ENCODE measurements at places on chromosomes 16 and 17.

GRCh38 chr16:80931801-80932707 lies 74.6 kb downstream of the CMC2 start:
- peak; percentile 77 for DNase-seq

- DNase-seq, result no peak
Observed at GRCh38 chr16:72300892-72301291, 128.9 kb upstream of the PMFBP1 start.

DNA sequence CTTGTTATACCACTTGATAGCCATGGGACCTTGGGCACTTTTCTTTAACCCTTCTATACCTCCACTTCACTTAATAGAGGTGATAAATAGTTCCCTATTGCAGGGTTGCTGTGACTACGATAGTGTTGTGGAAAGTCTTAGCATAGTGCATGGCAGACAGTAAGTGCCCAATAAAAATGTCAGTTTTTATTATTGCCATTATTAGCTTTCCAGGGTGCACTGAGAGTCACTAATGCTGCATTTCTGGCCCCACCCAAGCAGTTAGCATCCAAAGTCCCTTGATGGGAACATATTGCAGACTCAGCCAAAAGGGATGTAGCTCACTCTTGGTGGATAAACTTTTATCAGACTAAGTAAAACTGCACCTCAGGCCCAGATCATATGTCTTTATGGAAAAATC lies 41.5 kb upstream of the TEKT3 start:
- no peak for DNase-seq

DNA sequence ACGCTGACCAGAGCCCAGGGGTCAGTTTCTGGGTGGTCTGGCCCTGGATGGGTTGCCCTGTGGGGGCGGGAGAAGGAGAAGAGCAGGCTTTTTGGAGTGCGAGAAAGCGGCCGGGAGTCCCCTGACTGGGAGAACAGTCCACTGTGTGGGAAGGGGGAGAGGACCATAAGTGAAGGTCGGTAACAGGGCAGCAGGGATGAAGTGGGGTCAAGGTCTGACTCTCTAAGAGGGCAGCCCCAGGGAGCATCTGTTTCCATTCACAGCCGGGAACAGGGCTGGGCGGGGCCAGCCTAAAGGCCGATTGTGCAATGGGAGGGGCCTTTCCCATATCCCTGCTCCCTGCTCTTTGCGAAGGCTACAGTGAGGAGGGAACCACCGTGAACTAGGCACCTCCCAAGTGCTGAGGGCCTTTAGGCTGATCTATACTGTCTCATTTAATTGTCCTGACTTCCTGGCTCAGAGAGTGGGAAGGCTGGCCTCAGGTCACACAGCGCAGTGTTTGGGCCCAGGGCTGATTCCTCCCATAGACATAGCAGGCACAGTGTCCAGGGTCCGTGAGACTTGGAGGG lies 10.4 kb upstream of the WFDC1 start:
- DNase-seq, result no peak

DNA sequence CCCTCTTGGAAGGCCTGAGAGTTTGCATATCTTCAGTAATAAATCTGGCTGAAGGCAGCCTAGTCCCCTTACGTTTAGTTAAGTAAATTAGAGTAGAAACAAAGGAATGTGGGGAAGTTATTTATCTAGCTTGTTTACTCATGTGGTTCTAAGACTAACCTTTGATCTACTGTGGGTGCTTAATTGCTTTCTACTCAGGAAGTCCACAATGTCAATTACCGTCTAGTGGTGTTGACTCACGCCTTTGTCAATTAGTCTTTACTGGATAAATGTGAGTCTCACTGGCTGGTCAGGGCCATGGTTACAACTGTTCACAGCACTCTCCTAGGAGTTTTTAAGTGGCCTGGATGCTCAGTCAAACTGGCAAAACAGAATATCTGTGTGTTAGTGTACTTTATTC lies 2338.4 kb downstream of the TP53TG3F start:
- no peak for DNase-seq

GRCh38 chr16:22810226-22810625 lies 3.7 kb upstream of the HS3ST2 start:
- DNase-seq, result no peak

GRCh38 chr17:46003907-46004748 lies 5.1 kb downstream of the STH start:
- peak; percentile 92 for DNase-seq

DNA sequence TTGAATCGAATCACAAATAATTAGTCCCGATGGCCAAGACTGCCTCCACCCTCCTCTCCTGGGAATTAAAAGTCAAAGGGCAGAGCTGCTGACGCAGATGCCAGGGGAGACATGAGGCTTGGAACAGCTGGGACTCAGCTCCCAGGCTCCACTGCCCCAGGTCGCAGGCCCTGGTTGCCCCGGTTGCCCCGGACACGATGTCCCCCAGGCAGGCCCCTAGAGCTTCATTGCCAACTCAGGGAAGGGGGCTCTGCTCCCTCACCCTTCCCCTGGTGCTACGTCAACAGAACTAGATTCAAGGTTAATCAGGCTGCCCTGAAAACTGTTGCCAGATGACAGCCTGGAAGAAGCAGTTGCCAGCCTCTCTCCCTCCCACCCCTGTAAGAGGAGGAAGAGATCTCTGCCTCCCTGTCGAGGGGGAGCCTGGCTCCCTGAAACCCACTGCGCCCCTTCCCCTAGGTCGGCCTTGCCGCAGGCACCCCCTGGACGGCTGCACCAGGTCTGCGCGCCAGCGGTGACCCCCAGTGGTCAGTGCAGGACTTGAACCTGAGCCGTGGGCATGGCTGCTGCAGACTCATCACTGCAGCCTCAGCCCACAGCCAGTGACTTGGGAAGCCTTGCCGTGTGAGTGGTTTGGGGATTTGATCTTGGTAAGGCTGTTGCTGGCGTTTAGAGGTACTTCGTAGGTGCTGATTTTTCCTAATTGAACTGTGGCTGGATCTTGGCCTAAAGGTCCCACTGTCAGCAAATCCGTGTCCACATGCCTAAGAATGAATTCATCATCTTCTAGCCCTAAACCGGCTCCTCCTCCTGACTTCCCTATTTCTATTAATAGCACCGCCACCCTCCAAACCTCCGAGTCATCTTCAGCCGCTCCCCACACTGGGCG lies 84.1 kb upstream of the TOB1 start:
- peak; percentile 90 for DNase-seq

DNA sequence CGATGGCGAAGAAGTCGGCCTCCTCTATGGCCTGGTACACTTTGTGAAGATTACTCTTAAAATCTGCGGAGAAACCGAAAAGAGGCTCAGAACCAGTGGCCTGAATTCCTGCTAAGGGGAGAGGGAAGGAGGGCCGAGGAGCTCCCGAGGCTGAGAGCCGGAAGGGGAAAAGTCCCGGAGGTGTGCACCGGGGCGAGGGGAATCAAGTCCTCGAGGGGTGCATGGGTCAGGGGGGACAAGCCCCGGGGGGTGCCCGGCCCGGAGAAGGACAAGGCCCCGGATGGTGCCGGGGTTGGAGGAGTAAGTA lies 495 bp downstream of the PARN start:
- DNase-seq, result no peak

GRCh38 chr17:50847566-50847965 lies 12.2 kb downstream of the WFIKKN2 start:
- DNase-seq, result no peak

- no peak for DNase-seq
Observed at GRCh38 chr16:84360170-84360569, 8.2 kb upstream of the ATP2C2 start.

- DNase-seq, result no peak
Observed at GRCh38 chr16:83206426-83206825, 579.7 kb downstream of the CDH13 start.

DNA sequence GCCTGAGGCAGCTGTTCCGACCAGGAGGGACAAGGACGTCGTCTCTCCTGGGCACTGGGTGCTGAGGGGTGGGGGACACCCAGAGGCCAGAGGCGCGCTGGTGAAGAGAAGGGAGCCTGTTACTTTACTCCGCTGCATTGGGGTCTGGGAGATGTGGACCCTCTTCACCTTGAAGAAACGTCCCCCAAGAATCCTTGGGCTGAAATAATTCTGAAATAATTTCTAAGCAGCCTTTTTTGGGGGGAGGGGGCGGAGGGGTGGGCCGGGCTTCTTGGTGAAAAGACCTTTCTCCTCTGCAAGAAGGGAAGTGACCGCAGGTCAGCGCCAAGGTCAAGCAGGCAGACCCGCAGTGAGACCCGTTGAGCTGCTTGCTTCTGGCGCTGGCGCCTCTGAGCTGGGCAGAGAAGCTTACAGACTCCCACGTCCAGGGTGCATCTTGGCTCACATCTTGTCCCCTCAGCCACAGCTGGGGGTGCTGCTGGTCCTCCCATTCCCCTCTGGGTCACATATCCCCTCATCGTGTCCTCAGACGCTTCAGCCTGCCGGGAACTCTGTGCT lies 1.1 kb downstream of the SYT17 start:
- peak; percentile 13 for DNase-seq

DNA sequence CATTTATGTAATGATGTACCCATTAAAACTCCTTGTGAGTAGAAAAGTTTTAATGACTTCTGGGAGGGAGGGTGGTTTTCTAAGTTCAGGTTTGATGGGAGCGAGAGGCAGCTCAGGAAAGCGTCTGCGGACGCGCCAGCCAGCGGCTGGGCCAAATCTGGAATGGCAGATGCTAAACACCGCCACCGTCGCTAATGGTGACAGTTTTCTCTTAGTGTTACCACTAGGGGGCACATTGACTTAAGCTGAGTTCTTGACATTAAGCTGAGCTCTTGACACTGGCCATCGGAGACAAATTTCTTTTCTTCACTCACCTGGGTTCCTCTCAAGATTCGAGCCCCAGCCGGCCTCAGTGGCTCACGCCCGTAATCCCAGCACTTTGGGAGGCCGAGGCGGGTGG lies 6.7 kb downstream of the TRPV1 start:
- DNase-seq, result no peak

DNA sequence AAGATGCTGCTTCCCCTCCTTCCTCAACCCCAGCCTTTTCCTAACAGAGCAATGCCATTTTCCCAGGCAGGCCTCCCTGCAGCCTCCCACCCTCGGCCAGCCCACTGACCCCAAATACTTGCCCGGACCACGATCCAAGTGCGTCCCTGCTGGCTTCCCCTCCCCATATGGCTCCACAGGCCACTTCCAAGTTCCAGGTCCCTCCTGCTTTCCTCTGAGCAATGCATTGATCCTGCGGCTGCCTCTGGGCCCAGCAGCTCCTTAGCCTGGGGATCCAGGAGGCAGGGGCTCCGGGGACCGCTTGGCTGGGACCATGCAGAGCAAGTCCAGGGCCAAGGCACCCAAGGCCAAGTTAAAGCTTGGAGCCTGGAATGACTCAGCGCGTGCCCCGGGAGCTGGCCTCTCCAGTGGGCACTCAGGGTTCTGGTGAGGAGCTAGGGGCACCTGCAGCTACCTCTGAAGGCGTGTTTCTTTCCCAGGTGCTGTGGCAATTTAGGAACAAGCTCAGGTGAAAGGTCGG lies 51.9 kb upstream of the ENPP7 start:
- DNase-seq, result no peak

GRCh38 chr16:75307506-75307905 lies 56.1 kb upstream of the BCAR1 start:
- no peak for DNase-seq

GRCh38 chr17:44628243-44629188 lies 27.8 kb upstream of the MEIOC start:
- DNase-seq, result peak; percentile 45

- DNase-seq, result no peak
Observed at GRCh38 chr16:67528870-67529581, 397 bp downstream of the RIPOR1 start.

- no peak for DNase-seq
Observed at GRCh38 chr16:4338712-4339299, 12.3 kb downstream of the PAM16 start.

DNA sequence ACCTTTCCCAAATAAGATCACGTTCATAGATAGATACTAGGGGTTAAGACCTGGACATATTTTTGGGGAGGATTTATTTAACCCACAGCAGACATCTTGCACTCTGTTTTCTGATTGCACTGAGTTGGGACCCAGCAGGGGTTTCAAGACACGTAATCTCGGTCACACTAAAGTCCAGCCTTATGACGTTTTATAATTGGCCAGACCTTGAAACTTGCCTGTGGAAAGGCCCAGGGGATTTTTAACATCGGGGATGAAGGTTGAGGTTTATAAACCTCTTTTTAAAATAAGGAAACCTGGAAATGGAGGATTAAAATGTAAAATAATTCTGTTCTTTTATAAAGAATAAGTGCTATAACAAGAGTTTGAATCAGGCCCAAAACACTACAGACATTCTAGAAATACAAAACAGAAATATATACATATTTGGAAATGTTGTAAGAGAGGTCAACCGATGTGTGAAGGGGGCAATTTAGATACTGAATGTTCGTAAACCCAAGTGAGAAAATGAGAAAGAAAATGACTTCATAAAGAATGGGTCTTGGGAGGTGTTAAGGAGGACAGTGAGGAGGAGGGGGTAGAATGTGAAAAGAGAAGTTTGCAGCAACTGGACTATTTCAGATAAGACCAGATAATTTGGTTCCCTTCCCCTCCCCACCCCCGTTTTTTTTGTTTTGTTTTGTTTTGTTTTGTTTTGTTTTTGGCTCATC lies 61.1 kb upstream of the NOL11 start:
- no peak for DNase-seq

DNA sequence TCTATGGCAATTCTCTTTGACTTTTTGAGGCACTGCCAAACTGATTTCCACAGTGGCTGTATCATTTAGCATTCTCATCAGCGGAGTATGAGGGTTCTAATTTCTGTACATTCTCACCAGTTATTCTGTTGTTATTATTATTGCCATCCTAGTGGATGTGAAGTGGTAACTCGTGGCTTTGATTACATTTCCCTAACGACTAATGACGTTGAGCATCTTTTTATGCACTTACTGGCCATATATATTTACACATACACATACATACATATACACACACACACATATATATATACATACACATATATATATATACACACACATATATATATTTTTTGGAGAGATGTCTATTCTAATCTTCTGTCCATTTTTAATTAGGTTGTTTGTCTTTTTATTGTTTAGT lies 3.7 kb upstream of the MLYCD start:
- no peak for DNase-seq

DNA sequence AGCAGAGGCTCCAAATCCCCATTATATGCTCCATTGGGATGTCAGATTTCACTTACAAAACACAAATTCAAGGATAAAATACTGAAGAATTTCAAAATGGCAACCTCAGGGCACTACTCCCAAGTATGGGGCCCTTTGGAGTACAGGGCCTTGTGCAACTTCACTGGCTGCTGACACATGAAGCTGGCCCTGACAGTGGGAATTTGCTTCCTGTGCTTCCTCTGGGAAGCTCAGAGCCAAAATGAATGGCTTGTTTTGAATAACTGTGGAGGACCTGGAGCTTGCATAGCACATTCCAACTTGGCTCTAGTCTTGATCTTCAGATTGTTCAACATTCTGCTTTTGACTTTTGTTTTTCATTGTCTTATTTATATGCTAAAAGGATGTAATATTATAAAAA lies 52.3 kb upstream of the HNF1B start:
- DNase-seq, result no peak

- DNase-seq, result peak; percentile 53
Observed at GRCh38 chr17:45719335-45720071, 64.6 kb upstream of the CRHR1 start.

Data from Ammon's horn (tissue), 1 donor.